ENCODE measurements at places on chromosomes 2 and 18. TPM values are rescaled to one million over a fixed set of nuclear protein-coding genes. Genes with fewer than 3 reads are reported as not detected.

DNA sequence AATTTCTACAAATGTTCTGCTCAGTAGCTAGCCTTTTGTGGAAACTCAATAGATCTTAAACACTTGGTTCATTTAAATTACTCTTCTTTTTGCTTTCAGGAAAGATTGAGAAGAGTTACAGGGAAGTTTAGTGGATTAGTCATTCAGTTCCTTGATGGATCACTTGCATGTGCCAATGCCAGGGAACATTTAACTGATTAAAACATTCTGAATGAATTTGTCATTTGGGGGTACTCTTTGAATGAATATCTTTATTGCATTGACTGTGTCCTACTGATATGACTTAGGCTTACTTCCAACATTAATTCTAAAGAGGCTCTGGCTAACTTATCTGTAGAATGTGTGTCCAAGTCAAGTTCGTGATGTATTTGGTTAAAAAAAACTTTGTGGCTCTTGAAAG lies 199.8 kb downstream of the PLCL1 start:
- no peaks in the 10 kb centered on the region for H3K36me3 ChIP-seq
- no peaks in the 10 kb centered on the region for H3K4me1 ChIP-seq
- no peak overlapping the region for H3K4me3 ChIP-seq
- no peak for DNase-seq
- peaks cover 15% of the 10 kb centered on the region for H3K27me3 ChIP-seq
- no peak overlapping the region for H3K27ac ChIP-seq

- no peak for DNase-seq
- no peaks in the 10 kb centered on the region for H3K4me1 ChIP-seq
- H3K4me3 ChIP-seq = no peak overlapping the region
- H3K27ac ChIP-seq = no peak overlapping the region
- peaks cover 4% of the 10 kb centered on the region for H3K27me3 ChIP-seq
Measured at GRCh38 chr2:17271416-17271815, 246.8 kb downstream of the RAD51AP2 start.

DNA sequence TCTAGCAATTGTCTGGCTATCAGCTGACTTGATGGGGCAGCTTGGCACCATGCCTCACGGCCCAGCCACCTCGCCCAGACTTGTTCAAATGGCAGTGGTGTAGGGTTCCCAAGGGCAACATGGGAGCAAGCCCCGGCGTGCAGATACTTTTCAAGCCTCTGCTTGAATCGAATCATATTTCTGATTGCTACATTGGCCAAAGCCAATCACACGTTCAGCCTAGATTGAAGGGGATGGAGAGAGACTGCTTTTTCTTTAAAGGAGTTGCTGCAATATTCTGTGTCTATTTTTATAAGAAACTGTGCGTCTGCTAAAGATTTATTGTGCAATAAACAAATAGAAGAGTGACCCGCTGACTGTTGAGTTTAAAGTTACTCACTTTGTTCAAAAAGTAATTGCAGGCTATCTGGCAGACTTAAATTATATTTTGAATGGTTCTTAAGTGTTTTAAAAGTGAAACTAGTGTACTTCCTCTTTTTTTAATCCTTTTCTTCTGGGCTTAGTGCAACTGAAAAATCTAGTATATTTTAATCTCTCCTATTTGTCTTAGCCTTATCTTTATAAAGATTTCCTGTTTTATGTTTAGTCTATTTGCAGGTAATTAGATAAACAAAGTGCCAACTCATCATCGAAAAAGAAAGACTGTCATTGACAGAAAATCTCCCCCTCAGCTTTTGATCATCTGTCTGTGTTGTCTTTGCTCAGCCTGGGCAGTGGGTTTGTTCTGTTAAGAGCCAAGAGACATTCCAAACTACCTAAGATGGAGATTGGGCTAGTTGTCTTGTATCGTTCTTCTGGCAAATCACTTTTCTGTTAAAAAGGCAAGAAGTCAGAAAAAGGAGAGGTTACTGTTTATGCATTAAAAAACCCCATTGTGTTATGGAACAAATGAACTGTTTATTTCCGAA lies 156.1 kb downstream of the TPGS2 start:
- H3K27ac ChIP-seq = peak overlapping the region; percentile 61
- peaks cover 10% of the 10 kb centered on the region for H3K4me1 ChIP-seq
- peak overlapping the region; percentile 32 for H3K4me3 ChIP-seq
- peaks cover 8% of the 10 kb centered on the region for H3K36me3 ChIP-seq
- no peak for DNase-seq

DNA sequence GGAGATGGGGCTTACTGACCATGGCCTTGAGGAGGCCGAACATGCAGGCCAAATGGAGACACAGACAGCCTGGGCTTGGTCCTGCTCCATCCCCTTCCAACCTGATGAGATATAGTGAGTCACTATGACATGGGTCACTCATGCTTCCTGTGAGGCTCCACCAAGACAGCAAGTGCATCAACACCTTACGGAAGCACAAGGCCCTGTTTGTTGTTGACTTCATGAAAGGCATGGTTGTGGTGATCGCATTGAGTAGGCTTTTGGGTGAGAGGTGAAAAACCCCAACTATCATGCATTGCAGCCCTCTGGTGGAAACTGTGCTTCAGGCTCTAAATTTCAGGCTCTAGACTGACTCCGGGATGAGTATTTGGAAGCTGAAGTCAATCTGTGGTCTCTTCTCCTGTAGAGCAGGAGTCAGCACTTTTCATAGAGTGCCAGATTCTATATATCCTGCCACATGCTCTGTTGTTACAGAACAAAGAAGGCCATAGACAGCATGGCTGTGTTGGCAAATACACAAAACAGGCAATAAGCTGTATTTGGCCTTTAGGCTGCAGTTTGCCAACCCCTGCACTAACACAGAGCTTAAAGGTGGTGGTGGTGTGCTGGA lies 10.1 kb downstream of the IL37 start:
- H3K4me3 ChIP-seq = no peak overlapping the region
- no peak for DNase-seq
- H3K27me3 ChIP-seq = peaks cover 14% of the 10 kb centered on the region
- peaks cover 2% of the 10 kb centered on the region for H3K36me3 ChIP-seq
- H3K27ac ChIP-seq = no peak overlapping the region

GRCh38 chr2:105997711-105998110 lies 196.4 kb downstream of the UXS1 start:
- H3K4me1 ChIP-seq = peaks cover 7% of the 10 kb centered on the region
- peaks cover 11% of the 10 kb centered on the region for H3K27me3 ChIP-seq
- H3K4me3 ChIP-seq = no peak overlapping the region
- no peak for DNase-seq
- H3K36me3 ChIP-seq = peaks cover 12% of the 10 kb centered on the region

DNA sequence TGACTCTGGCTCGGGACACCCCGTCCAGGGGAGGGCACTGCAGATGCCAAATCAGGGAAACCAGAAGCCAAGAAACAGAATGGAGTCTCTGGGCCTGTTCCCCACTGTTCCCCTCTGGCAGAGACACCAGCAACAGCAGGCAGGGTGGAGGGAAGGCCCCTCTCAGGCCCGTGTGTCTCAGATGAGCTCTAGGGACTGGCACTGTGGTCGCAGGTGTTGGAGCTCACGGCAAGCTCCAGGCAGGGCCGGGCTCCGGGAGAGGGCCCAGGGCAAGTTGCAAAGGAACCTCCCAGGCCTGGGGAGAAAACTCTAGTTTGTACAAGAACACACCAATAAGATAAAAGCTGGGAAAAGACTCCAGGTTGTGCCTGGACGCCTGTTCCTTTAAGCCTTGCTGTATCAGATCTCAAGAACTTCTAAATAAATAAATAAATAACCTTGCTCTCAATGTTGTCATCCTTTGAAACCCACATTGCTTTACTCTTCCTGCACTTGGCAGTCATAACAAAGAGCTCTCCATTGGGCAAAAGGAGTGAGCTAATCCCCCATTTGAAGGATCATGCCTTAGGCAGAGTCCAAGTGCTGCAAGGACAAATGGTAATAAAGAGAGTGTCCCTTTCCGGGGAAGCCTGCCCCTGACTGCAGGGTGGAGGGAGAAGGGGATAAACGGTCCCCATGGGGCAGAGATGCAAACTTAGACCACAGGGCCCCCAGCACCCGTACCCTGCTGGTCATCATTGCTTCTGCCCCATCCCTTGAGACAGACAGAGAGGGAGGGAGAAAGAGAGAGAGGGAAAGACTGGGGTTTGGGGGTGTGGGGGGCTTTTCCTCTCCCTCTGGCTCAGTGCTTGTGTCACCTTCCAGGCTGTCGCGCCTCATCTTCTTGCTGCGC lies 33.3 kb downstream of the CNGA3 start:
- H3K4me1 ChIP-seq = no peaks in the 10 kb centered on the region
- H3K27me3 ChIP-seq = peaks cover 48% of the 10 kb centered on the region
- no peak overlapping the region for H3K27ac ChIP-seq
- DNase-seq = no peak
- peaks cover 3% of the 10 kb centered on the region for H3K36me3 ChIP-seq
- H3K4me3 ChIP-seq = no peak overlapping the region

GRCh38 chr2:97851172-97851571 lies 137.8 kb downstream of the ZAP70 start:
- H3K4me1 ChIP-seq = peaks cover 15% of the 10 kb centered on the region
- H3K4me3 ChIP-seq = no peak overlapping the region
- peaks cover 6% of the 10 kb centered on the region for H3K36me3 ChIP-seq
- no peaks in the 10 kb centered on the region for H3K27me3 ChIP-seq
- no peak overlapping the region for H3K27ac ChIP-seq
- no peak for DNase-seq

GRCh38 chr2:122100756-122101155 lies 345.3 kb downstream of the TSN start:
- no peaks in the 10 kb centered on the region for H3K27me3 ChIP-seq
- no peak overlapping the region for H3K27ac ChIP-seq
- no peaks in the 10 kb centered on the region for H3K36me3 ChIP-seq
- H3K4me1 ChIP-seq = peaks cover 4% of the 10 kb centered on the region

GRCh38 chr2:237633061-237633561 lies 5.7 kb downstream of the LRRFIP1 start:
- H3K27ac ChIP-seq = no peak overlapping the region
- H3K36me3 ChIP-seq = peaks cover 7% of the 10 kb centered on the region
- no peaks in the 10 kb centered on the region for H3K27me3 ChIP-seq
- no peak overlapping the region for H3K4me3 ChIP-seq
- H3K4me1 ChIP-seq = peaks cover 29% of the 10 kb centered on the region

DNA sequence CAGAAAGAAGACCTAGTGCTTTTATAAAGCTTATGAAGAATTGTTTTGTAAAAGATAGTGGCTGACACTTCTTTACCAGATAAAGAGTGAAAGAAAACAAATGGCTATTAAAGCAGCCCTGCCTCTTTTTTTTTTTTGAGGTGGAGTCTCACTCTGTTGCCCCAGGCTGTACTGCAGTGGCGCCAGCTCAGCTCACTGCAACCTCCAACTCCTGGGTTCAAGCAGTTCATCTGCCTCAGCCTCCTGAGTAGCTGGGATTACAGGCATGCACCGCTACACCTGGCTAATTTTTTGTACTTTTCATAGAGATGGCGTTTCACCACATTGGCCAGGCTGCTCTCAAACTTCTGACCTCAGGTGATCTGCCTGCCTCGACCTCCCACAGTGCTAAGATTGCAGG lies 12.9 kb downstream of the ARPC2 start:
- H3K4me3 ChIP-seq = no peak overlapping the region
- DNase-seq = no peak
- H3K27me3 ChIP-seq = no peaks in the 10 kb centered on the region
- H3K36me3 ChIP-seq = peaks cover 40% of the 10 kb centered on the region
- peak overlapping the region; percentile 79 for H3K27ac ChIP-seq
- peaks cover 39% of the 10 kb centered on the region for H3K4me1 ChIP-seq

- no peaks in the 10 kb centered on the region for H3K27me3 ChIP-seq
- DNase-seq = no peak
- no peaks in the 10 kb centered on the region for H3K36me3 ChIP-seq
- H3K4me3 ChIP-seq = no peak overlapping the region
- H3K4me1 ChIP-seq = peaks cover 58% of the 10 kb centered on the region
Measured at GRCh38 chr2:64015898-64016297, 3.3 kb downstream of the VPS54 start.

- no peaks in the 10 kb centered on the region for H3K27me3 ChIP-seq
- H3K36me3 ChIP-seq = peaks cover 10% of the 10 kb centered on the region
- DNase-seq = no peak
- peaks cover 38% of the 10 kb centered on the region for H3K4me1 ChIP-seq
Measured at GRCh38 chr2:54047091-54047490, 68.3 kb upstream of the ACYP2 start.

GRCh38 chr18:3605954-3606443 lies 156.0 kb downstream of the TGIF1 start:
- H3K27me3 ChIP-seq = no peaks in the 10 kb centered on the region
- H3K36me3 ChIP-seq = no peaks in the 10 kb centered on the region
- H3K4me1 ChIP-seq = peaks cover 19% of the 10 kb centered on the region
- no peak for DNase-seq
- no peak overlapping the region for H3K4me3 ChIP-seq

DNA sequence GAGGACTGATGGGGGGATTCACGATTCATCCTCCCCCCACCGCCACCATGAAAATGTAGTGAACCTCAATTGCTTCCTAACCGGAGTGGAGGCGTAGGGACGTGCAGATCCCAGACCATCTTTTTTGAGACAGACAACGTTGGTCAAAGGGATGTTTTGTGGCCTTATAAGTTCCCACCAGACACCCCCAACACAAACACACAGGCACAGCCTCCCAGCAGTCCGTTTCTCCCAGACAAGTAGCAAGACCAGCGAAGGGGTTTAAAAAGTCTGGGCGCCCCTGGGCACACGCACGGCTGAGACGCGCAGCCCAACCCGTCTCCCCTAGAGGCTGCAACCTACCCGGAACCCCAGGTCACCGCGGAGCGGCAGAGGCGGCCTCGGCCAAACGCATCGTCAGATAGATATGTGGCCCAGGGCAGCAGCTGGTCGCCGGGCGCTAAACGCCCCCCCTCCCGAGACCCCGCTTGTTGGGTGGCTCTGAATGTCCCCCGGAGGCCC lies 1.3 kb downstream of the GBX2 start:
- H3K27ac ChIP-seq = peak overlapping the region; percentile 85
- peaks cover 7% of the 10 kb centered on the region for H3K27me3 ChIP-seq
- H3K36me3 ChIP-seq = peaks cover 2% of the 10 kb centered on the region
- H3K4me1 ChIP-seq = peaks cover 42% of the 10 kb centered on the region
- peak overlapping the region; percentile 80 for H3K4me3 ChIP-seq
- DNase-seq = peak; percentile 86

DNA sequence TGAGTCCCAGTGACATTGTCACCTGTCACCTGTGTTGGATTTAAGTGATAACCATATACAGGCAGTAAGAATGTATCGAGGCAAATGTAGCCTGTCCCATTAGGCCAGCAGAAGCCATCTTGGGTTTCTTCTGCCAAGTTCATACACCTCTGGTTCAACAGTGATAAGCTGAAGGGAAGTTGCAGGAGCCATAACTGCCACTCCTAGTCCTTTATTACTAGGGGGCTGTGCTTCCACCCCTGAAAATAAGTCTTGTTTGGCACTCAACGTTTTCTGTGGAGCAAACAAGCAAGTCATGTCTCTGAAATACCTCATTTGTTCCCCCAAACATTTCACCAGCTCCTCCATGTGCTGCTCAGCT lies 58.1 kb upstream of the ALPP start:
- peaks cover 9% of the 10 kb centered on the region for H3K4me1 ChIP-seq
- H3K27me3 ChIP-seq = no peaks in the 10 kb centered on the region
- no peak overlapping the region for H3K27ac ChIP-seq
- no peak overlapping the region for H3K4me3 ChIP-seq

GRCh38 chr2:20652141-20652540 lies 1.2 kb upstream of the HS1BP3 start:
- peak overlapping the region; percentile 41 for H3K4me3 ChIP-seq
- peak overlapping the region; percentile 91 for H3K27ac ChIP-seq
- peaks cover 52% of the 10 kb centered on the region for H3K4me1 ChIP-seq
- no peaks in the 10 kb centered on the region for H3K36me3 ChIP-seq
- peaks cover 6% of the 10 kb centered on the region for H3K27me3 ChIP-seq
- peak; percentile 42 for DNase-seq

Gene ERICH2
- 2.6 TPM for total RNA-seq

Gene DTNA
- total RNA-seq = 3.7 TPM

Gene CXCR1
- total RNA-seq = not detected

Gene ST3GAL5
- total RNA-seq = 48.1 TPM

Gene ABCG8
- not detected for total RNA-seq

Gene C2orf72
- 1.3 TPM for total RNA-seq

Gene KDM3A
- 49.3 TPM for total RNA-seq

Gene CD207
- not detected for total RNA-seq

Gene POU3F3
- 7.7 TPM for total RNA-seq

Gene C2orf80
- not detected for total RNA-seq

Data from chondrocyte (in vitro differentiated cells).